Mesothelial cell of epicardium (in vitro differentiated cells): ENCODE measurements at places on chromosomes 12 and 14.

DNA sequence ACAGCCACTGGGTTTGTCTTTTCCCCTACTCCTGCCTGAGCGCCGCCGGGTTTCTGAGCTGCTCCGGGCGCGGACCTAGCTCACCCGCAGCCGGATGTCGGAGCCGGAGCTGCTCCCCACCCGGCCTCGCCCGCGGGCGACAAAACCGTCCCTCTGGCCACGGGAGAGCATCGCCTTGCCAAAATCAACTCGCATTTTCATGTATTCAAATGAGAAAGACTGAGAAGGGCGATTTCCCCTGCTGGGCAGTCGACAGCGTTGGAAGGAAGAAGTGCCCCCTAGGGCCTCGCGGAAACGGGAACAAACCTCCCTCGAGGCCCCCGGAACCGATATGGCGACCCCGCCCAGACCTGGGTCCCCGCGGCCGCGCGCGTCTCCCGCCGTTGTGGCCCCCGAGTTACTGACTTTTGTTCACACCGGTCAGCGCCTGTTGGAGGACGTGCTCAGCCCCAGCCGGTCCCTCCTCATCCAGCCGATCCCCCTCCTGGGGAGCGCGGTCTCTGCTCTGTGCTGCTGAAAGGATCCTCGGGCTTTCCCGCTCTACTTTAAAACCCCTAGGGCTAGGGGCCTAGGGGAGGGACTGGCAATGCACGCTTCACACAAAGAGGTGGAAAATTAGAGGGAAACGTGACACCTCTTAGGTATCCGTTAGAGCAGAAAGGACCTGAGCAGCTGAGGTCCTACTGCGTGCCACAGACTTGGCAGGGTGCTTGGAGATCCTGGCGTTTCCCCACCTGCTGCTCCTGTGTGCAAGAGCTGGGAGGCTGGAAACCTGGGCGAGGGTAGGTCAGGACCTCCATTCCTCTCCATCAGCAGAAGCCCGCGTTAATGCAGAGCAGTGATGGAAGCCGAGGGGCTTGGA is 4.3 kb downstream of the TTC6 start:
- peaks cover 93% of the 10 kb centered on the region for H3K27me3 ChIP-seq
- no peaks in the 10 kb centered on the region for H3K36me3 ChIP-seq
- H3K27ac ChIP-seq, result no peak overlapping the region
- DNase-seq, result no peak

- peaks cover 5% of the 10 kb centered on the region for H3K36me3 ChIP-seq
- no peak within 1 kb of the TSS for H3K4me3 ChIP-seq
- peak within 1 kb of the TSS; percentile 71 for H3K27ac ChIP-seq
- peak; percentile 45 for DNase-seq
- H3K4me1 ChIP-seq, result peaks cover 37% of the 10 kb centered on the region
Measured at GRCh38 chr12:10098791-10099190, at the start of gene CLEC1A. Gene CLEC1A, minus strand, starts transcription at chr12:10098985. Its CDS starts 63 bp downstream, at chr12:10098922.

GRCh38 chr14:69537900-69538299 is 36.8 kb downstream of the CCDC177 start:
- H3K36me3 ChIP-seq, result no peaks in the 10 kb centered on the region
- no peak for DNase-seq
- H3K4me1 ChIP-seq, result no peaks in the 10 kb centered on the region
- H3K4me3 ChIP-seq, result no peak overlapping the region
- H3K27me3 ChIP-seq, result peaks cover 29% of the 10 kb centered on the region

- no peaks in the 10 kb centered on the region for H3K4me1 ChIP-seq
- no peaks in the 10 kb centered on the region for H3K36me3 ChIP-seq
- no peaks in the 10 kb centered on the region for H3K27me3 ChIP-seq
- no peak overlapping the region for H3K27ac ChIP-seq
- no peak for DNase-seq
- H3K4me3 ChIP-seq, result no peak overlapping the region
Measured at GRCh38 chr14:33026850-33027430, 88.3 kb downstream of the NPAS3 start.
